ENCODE measurements at places on chromosomes 5 and 9.

DNA sequence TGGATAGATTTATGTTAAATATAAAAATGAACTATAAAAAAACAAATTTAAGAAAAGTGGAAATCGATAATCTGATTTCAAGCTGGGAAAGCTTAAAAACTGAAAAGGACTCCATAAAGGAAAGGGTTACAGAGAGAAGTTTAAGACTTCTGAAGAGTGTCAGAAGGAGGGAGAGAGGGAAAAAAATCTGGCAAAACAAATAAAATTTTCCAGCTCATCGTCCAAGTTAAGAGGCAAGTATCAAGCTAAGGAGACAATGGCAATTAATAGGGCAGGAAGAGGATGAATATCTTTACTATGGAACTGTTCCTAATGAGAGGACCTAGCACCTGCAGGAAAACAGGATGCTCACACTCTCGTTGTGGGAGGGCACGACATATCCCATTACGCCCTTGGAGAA, 20.5 kb upstream of the HEXB start:
- DNase-seq = no peak

- DNase-seq = no peak
Observed at GRCh38 chr9:103037508-103038477, 42.7 kb downstream of the CYLC2 start.

DNA sequence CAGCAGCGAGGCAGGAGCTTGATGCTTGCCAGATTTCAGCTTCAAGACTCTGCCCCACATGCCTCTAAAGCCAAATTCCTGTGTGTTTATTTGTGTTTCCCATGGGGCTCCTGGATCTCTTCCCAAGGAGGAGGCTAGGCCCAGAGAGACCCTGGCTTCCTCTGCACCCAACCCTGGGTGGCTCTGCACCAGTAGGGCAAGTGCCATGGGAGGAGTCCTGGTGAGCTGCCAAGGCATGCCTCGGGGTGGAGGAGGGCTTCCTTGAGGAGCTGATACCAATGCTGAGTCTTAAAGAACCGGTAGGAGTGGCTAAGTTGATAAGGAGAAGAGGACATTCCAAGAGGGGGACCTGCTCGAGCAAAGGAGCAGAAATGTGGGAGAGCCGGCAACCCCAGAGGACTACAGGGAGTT, 6.8 kb upstream of the TIFAB start:
- no peak for DNase-seq

- DNase-seq = no peak
Observed at GRCh38 chr5:157922026-157922425, 63.1 kb upstream of the CLINT1 start.

DNA sequence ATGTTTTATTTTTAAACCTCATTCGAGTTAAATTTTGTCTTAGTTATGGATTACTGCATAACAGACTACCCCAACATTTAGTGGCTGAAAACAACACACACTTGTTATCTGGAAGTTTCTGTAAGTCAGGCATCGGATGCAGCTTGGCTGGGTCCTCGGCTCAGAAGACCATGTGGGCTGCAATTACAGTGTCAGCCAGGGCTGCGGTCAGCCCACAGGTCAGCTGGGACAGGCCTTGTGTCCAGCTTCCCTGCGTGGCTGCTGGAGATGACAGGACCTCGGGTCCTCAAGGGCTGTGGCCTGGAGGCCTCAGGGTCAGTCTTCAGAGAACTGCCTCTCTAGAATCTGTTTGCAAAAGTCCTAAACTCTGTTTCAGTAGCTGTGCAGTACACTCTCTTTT, 219.0 kb upstream of the IRX1 start:
- no peak for DNase-seq

GRCh38 chr5:143537056-143537455, 133.6 kb upstream of the NR3C1 start:
- DNase-seq = no peak

GRCh38 chr5:145479857-145480256, 355.3 kb downstream of the PRELID2 start:
- DNase-seq = no peak

DNA sequence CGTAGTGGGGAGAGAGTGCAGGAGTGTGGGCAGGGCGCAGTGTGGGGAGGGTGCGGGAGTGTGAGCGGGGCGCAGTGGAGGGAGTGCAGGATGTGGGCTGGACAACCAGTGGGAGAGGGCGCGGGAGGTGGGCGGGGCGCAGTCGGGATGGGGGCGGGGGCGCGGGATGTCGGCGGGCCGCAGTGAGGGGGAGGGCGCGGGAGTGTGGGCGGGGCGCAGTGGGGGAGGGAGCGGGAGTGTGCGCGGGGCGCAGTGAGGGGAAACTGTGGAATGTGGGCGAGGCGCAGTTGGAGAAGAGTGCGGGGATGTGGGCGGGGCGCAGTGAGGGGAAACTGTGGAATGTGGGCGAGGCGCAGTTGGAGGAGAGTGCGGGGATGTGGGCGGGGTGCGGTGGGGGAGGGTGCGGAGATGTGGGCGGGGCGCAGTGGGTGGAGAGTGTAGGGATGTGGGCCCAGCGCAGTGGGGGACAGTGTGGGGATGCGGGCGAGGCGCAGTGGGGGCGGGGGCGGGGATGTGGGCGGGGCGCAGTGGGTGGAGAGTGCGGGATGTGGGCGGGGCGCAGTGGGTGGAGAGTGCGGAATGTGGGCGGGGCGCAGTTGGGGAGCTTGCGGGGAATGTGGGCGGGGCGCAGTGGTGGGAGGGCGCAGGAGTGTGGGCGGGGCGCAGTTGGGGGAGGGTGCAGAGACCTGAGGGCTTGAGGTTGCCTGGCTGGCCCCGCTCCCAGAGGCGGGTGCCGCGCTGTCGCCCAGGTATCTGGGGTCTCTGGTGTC, at the start of gene NXNL2:
Gene NXNL2 (plus strand): TSS at position 723 of the 770 bp plus-strand sequence. CDS start 257 bp downstream, outside the sequence.
- no peak for DNase-seq

DNA sequence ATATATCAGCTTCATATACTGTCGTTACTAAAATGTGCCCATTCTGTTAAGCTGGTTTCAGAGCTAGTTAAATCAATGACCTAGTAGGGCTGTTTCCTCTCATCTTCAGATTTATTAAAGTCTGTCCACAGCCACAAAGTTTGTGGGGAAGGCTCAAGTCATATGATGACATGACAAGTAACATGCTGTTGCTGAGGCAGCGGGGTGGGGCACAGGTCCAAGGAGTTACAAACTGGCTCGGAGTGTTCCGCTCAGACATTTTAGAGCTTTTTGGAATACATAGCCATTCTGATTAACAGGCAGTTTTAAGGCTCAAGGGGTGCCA, 2.7 kb upstream of the ANP32B start:
- DNase-seq = no peak

GRCh38 chr5:22053195-22053594, 799.9 kb downstream of the CDH12 start:
- DNase-seq = no peak

GRCh38 chr9:113480612-113481011, 17.1 kb downstream of the RGS3 start:
- DNase-seq = no peak

DNA sequence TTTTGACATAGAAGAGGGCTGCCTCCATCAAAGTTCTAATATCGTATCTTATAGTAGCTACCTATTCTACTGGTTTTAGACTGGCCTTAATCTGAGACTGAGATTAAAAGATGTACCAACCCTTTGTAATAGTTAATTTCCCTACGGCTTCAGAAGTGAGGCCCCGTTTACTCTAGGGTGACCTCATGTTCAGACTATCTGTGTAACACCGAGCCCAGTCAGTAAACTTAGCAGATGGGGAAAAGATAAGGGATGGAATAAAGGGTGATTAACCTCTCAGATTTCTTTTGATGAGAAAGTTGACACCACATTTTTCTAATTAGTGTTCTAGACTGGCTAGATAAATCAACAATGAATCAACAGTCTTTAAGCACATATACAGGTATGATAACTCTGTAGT, 283.1 kb downstream of the KCTD16 start:
- DNase-seq = no peak

DNA sequence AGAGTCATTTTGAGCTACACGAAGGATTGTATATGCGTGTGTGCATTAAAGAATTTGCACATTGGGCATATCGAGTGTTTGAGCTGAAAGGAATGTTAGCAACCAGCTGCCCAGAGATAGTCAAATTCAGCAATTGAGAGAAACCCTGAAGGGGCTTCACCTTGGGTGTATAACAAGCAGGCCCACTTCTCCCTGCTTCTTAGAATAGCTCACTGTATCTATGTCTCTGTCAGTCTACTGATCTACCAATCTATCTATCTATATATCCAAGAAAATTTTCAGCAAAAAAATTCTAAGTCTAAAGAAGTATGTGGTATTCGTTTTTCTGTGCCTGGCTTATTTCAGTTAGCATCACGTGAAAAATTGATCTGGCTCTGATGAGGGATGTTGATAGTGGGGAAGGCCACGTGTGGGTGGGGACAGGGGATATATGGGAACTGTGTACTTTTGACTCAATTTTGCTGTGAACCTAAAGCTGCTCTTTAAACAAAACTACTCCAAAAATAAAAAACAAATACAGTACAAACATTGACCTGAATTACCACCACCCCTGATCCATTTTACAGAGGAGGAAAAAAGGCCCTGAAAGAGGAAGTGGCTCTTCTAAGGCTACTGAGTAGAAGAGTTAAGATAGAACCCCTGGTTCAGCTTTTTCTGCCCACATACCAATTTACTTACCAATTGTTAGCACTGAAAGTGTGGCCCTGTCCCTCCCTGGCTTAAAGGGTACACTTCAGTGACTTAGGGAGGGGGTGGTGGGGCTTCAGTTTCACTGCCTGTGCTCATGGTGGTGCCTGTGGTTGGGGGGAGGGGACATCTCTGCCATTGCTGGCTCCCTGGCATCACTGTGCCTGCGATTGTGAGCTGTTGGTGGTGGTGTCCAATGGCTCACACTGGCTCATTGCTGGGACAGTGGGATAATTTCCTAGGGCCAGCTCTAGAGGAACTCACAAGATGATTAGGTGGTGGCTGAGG, 141.8 kb downstream of the DOCK2 start:
- DNase-seq = no peak

DNA sequence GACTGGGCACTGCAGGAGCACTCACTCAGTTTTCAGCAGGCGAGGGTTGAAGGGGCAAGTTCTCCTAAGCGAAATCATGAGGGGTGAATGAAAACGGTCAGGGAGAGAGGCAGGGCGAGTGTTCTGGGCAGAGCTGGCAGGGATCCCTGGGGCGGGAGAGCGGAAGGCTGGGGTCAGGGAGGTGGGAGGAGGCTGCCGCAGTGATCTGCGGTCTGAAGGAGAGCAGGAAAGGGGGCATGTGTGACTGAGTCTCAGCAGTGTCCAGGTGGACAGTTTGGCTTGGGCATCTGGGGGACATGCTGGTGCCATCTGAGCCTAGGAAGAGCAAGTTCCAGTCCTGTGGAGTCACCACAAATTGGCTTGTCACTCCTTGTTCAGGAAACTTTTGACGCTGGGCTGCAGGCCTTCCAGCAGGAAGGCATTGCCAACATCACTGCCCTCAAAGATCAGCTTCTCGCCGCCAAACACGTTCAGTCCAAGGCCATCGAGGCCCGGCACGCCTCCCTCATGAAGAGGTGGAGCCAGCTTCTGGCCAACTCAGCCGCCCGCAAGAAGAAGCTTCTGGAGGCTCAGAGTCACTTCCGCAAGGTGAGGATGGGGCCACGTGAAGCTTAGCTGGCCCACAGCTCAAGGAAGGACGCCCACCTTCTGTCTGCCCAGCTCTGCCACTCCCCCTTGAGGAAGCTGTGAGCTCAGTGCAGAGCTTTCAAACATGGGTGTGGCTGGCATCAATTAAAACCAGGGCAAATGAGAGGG, 31.1 kb downstream of the DYNC2I2 start:
- DNase-seq = no peak

DNA sequence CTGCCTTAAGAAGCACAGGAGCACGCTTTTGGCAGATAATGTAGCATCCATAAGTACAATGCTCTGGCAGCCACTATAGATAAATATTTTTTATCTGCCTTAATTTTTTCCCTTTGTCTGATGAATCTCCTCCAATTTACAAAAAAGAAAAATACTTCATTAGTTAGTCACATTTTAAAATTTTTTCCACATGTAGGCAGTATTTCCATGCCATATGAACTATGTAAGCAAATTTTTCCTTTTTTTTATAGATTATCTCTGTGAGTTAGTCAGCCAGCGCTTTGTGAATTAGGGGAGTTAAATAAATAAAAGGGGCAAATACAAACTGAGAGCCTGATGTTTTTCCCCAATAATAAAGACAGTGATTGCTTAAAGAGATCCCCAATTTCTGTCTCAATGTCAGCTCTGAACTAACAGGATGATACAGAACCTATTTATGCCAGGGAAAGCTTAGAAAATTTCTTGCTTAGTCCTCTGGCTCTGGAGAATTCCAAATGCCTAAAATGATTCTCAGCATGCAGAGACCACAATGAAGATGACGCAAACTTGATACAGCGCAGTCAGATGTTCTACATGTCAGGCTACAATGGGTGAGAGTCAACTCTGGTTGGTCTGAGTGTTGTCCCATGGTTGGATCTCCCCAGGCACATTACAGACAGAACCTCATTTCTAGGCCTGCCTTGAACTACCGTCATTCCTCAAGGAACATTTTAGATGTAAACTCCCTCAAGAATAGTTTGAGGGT, 390.4 kb upstream of the CDH6 start:
- no peak for DNase-seq

DNA sequence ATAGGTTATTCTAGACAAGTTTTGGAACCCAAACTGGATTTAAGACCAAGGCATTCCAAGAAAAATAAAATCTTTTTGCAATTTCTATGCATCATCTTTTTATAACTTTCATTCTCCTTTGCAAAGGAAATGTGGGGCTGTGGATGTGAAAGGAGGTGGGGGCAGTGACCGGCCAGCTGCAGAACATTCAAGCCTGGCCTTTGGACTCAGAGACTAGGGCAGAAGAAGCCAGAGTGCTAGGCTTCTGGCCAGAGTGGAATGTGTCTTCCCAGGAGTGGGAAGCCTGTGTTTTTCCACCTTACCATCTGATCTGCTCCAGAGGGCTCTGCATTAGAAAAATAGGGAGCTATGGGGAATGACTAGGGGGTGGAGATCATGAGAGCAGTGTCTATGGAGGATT, 148.5 kb downstream of the C9orf152 start:
- no peak for DNase-seq

- DNase-seq = no peak
Observed at GRCh38 chr5:172616730-172617129, 24.3 kb upstream of the NEURL1B start.

GRCh38 chr5:174317256-174317894, 271.9 kb downstream of the NSG2 start:
- no peak for DNase-seq

GRCh38 chr5:139644001-139644456, 4.1 kb upstream of the CXXC5 start:
- no peak for DNase-seq

- DNase-seq = no peak
Observed at GRCh38 chr5:125835293-125836172, 587.7 kb upstream of the GRAMD2B start.

- DNase-seq = no peak
Observed at GRCh38 chr9:84538879-84539278, 130.7 kb upstream of the NTRK2 start.

DNA sequence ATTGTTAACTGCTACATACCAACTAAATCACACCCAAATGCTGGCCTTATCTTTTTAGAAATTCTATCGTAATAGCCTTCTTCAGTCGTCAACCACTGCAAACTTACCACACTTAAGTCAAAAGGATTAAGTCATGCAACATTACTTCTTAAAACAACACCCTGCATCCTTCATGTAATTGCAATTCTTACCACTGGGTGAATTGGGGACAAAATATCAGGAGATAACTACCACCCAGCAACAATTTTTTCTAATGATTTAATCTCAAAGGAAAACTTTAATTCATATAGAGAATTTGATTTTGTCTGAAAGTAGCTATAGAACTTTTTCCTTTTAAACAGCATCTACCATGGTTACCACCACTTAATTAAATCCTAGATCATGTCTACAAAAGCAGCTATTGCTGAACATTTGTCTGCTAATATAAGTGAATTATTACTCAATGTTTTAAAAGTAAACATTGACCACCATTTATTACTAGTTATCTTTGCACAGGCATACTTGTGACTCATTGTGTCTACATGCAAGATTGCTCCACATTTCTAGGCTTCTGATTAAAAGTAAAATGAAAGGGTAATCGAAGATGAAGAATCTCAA, 10.5 kb downstream of the MLLT3 start:
- no peak for DNase-seq

All from stimulated activated CD8-positive, alpha-beta memory T cell treated with anti-CD3 and anti-CD28 coated beads, Interleukin-2, amount 100 ng/mL, for 1 hour (primary cell).